ENCODE measurements at places on chromosomes 5 and 9.

DNA sequence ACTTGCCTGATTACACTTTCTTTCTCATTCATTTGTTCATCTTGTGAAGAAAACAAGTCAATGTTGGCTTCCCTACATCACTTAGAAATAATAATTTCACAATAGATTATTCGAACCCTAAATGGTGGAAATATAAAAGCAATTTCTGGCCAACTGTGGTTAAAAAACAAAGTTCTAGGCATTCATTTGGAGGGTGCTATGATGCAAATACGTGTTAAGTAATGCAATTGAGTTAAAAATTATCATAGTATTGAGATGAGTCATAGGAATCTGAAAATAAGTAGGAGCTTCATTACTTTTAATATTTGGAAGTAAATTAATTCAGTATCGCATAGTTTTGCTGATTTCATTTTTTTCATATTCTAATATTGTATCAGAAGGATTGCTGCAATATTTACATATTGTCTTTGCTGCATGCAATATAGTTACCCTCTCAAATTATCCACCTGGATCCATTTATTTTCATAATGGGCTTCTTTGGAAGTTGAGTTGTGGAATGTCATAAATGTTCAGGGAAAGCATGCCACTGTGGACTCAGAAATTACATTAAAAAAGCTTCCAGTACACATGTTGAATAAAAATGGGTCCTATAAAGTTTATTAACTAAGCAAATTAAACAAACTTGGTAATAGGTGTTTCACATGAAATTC lies 647.7 kb upstream of the WWC1 start:
- DNase-seq = no peak

- DNase-seq = no peak
Observed at GRCh38 chr5:106637275-106637674, 1033.5 kb downstream of the EFNA5 start.

- no peak for DNase-seq
Observed at GRCh38 chr9:136965771-136966484, 11.4 kb upstream of the PTGDS start.

- no peak for DNase-seq
Observed at GRCh38 chr5:122126177-122126755, 3.1 kb upstream of the ZNF474 start.

- no peak for DNase-seq
Observed at GRCh38 chr9:86794391-86795046, 152.8 kb downstream of the GAS1 start.

DNA sequence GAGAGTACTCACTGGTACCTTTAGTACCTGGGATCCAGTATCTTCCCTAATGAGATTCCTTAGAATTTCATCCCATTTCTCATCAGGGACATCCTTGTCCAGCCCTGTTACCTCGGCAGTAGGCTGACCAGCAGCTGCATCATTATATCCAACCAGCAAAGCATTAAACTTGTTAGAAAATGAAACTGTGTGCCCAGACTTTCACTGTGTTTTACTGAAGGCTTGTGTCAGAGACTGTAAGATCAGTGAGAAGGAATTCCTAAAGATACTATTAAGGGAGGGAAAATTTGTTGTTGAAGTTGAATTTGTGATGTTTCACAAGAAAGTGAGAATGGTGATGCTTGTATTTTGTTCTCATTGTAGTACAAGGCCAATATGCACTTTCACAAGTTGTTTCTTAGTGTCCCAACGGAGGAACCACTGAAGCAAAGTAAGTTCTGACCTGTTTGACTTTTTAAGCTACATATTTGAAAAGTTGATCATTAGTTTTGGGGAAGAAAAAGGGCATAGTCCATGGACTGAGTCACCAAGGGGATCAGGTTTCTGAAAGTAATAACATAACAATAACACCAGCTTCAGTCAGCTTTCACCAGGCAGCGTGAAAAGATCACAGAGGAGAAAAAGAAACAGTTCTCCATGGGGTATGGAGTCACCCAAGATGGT lies 48.8 kb downstream of the GRAMD2B start:
- DNase-seq = no peak

DNA sequence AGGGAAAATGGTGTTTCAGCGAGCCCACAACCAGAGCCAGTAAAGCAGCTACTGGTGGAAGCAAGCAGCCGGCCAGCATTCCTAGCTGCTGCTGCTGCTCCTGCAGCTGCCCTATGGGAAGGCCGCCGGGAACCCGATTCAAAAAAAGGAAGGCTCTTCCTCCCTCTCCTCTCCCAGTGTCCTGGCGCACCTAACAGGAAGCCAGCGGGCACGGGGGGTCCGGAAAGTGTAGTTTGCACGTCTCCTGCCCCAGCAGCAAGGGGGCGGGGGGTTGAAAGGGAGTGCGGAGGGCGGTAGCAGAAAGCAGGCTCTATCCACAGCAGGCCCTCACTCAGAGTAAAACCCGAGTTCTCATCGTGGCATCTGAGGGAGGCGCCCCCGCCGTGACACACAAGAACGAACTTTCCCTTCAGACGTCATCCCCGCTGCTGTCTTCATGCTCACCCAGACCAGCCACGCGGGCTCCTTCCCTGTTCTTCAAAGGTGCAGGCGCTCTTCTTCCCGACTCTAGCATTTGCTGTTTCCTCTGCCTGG lies 16.5 kb downstream of the GRXCR2 start:
- DNase-seq = no peak

GRCh38 chr5:78430866-78431265 lies 70.4 kb downstream of the SCAMP1 start:
- no peak for DNase-seq

- DNase-seq = no peak
Observed at GRCh38 chr5:136909906-136910305, 544.6 kb upstream of the TRPC7 start.

- DNase-seq = no peak
Observed at GRCh38 chr5:168320805-168321204, 29.4 kb downstream of the WWC1 start.

DNA sequence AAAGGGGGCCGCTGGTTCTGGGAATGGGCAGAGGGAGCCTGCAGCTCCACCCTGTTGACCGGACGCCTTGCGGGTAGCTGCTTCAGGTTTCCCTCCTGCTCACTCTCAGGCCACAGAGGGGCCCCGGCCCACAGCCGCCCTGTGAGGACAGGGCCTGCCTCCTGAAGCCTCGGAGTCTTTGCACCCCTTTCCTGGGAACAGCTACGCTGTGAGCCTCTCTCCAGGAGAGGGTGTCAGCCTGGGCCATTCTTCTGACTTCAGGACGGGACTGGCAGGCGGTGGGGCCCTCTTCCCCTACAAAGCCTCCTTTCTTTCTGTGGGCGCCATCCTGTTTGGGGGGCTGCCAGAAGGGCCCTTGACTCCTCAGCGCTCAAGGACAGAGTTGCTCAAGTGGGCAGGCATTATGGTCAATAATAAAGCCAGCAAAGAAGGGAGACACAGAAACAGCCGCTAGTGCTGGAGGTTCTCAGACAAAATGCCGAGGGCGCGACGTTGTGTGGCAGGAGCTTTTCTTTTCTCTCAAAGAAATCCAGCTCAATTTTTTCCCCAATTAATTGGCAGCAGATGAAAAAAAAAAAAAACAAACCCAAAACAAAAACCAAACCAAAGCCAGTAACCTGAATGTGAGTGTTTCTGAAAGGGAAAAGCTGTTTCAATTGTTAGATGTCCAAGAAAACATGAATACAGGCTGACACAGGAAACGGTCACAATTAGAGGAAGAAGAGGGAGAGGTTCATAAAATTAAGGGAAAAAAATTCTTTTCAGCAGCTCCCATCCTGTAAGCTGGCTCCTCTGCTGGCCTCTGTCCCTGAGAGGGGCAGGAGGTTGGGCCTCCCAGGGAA lies 12.8 kb upstream of the SLC25A51 start:
- no peak for DNase-seq

- no peak for DNase-seq
Observed at GRCh38 chr9:19294219-19294618, 63.7 kb downstream of the DENND4C start.

GRCh38 chr5:55934115-55934613 lies 60.6 kb downstream of the IL6ST start:
- DNase-seq = no peak

DNA sequence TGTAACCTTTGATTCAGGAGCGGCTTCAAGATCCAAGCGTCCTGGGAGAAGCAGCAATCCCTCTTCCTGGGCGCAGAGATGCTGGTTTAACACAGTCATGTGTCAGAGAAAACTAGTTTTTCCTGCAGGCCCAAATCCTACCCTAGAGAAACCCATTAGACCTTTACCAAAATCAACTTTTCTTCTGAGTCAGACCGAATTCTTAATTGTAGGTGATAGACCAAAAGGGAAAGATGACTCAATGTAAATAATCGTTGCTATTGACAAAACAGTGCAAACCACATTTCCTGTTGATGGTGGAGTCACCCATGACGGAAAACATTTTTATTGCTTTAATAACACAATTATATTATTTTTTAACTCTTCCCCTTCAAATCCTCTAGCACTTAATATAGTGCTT lies 40.1 kb downstream of the SLC1A1 start:
- no peak for DNase-seq

Data from stimulated activated CD4-positive, alpha-beta T cell treated with anti-CD3 and anti-CD28 coated beads, TNF-alpha, amount 100 ng/mL, for 1 hour (primary cell).